NCI-H345 (cell line): ENCODE measurements at places on chromosomes 4 and X.

- DNase-seq, result peak; percentile 25
Measured at GRCh38 chrX:46912603-46913491, 626 bp downstream of the JADE3 start.

DNA sequence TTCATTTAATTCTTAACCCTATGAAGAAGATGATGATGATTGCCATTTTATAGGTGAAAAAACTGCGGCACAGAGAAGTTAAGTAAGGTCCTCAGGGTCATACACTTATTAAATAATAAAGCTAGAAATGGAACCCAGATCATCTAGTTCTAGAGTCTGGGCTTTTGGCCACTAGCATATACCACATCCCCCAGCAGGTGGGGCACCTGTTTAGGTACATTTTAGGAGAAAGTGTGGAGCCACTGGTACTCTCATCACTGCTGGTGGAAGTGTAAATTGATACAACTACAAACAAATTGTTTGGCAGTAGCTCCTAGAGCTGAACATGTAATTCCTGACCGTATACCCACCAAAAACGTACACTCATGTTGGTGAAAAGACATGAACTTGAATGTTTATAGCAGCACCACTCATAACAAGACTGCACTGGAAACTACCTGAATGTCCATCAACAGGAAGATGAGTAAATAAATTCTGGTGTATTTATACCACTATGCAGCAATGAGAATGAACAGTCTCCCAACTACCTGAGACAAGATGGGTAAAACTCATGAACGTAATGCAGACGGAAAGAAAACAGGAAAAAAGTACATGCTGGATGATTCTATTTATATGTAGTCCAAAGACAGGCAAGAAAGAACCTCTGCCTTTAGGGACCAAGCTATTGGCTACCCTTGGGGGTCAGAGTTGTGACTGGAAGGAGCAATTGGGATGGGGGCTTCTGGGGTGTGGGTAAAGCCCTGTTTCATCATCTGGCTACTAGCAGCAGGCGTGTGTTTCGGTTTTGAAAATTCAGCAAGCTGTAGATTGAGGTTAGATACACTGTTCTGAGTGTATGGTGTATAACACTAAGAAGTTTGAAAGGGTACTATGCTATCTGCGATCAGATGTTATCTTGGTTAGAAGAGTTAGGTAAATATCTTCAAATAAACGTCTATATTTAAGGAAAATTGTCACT, 72.3 kb upstream of the ADGRG2 start:
- no peak for DNase-seq

- DNase-seq, result no peak
Measured at GRCh38 chr4:85187106-85187505, 220.6 kb upstream of the WDFY3 start.

GRCh38 chr4:124973716-124974115, 261.2 kb upstream of the ANKRD50 start:
- DNase-seq, result no peak

GRCh38 chr4:80812145-80812544, 218.4 kb upstream of the BMP3 start:
- no peak for DNase-seq

- DNase-seq, result no peak
Measured at GRCh38 chrX:82961129-82961528, 547.0 kb upstream of the POU3F4 start.

- no peak for DNase-seq
Measured at GRCh38 chr4:2696423-2696822, 59.7 kb downstream of the TNIP2 start.
